ENCODE measurements at places on chromosomes 6 and 20.

GRCh38 chr20:32727683-32728082 lies 15.6 kb downstream of the COMMD7 start:
- no peak for DNase-seq

- no peak for DNase-seq
Measured at GRCh38 chr20:41861772-41862422, 243.7 kb upstream of the CHD6 start.

DNA sequence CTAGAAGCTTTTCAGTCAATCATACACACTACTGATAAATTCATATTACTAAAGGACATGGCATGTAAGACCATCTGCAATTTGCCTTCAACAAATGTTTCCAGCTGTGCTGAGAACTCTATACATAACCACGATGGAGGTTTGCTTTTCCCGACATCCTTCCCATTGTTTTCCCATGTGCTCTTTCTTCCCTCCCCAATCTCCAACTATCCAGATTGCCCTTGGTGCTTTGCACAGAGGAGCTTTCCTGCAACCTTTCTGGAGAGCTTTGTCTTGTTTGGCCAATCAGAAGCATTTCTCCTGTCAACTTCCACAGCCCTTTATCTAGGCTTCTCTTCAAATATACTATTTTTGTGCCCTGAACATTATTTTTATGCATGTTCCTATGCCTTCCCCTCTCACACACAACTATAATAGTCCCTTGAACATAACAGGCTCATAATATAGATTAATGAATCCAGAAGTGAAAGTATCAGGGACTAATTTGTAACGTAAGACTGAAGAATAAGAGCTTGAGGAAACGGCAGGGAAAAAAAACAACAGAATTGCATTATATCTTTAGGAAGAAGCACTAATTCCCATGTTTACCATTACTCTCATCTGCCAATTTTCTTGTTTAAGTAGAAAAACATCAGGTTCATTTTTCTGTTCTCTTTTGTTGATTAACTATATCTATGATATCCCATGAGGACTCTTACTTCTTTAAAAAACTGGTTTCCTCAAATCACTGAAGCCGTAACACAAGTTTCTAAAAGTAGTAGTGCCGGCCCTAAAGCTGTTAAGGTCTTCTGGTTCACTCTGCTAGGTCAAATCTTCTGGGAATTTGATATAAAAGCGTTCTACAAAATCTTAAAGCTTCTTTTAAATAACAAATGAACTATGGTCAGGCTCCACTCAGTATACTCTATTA lies 20.1 kb downstream of the SMLR1 start:
- no peak for DNase-seq

- DNase-seq, result no peak
Measured at GRCh38 chr6:89145091-89145955, 532 bp upstream of the PM20D2 start.

DNA sequence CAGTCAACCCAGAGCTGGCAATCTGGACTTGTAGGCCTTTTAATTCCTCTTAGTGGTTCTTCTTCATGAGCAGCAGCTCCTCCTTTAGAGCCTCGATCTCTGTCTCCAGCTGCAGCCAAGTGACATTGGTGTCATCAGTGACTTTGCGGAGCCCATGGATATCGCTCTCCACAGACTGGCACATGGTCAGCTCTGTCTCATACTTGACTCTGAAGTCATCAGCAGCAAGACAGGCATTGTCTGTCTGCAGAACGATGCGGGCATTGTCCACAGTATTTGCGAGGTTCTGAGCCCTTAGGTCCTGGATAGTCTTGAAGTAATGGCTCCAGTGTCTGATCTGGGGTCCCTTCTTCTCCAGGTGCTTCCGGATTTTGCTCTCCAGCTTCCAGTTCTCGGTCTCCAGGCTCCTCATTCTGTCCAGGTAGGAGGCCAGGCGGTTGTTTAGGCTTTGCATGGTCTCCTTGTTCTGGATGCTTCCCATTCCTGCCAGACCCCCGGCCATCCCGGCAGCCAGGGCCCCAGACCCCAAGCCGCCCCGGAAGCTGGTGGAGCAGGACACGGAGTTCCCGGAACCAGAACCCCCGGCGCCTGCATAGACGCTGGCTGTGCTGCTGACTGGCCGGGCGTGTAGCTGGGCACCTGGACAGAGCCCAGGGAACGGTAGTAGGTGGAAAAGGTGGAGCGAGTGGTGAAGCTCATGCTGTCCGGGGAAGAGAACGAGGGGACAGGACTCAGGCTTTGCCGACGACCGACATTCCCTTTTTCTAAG lies 15.1 kb downstream of the RFPL4B start:
- no peak for DNase-seq

DNA sequence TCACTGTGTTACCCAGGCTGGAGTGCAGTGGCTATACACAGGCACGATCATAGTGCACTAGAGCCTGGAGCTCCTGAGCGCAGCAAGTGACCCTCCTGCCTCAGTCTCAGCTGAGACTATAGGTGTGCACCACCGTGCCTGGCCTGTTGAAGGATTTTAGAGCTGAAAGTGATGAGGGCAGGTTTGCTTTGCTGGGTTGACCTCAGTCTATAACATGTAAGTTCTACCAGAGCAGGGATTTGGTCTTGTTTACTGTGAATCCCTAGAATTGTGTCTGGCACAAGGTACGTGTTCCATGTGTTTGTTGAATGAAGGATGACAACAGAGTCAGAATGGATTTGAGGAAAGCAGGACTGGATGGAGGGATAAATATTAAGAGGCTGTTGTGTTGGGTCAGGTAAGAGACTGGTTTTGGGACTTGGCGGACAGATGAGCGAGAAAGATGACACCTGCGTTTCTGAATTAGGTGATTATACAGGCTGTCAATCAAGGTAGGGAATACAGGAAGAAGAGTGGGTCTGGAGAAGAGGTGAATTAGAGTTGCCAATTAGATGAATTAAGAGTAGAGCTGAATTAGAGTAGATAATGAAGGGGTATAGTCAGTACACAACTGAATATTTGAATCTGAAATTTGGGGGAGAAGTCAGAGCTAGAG lies 6.5 kb downstream of the ASXL1 start:
- DNase-seq, result peak; percentile 22

GRCh38 chr20:12030470-12030869 lies 112.8 kb downstream of the BTBD3 start:
- DNase-seq, result no peak

DNA sequence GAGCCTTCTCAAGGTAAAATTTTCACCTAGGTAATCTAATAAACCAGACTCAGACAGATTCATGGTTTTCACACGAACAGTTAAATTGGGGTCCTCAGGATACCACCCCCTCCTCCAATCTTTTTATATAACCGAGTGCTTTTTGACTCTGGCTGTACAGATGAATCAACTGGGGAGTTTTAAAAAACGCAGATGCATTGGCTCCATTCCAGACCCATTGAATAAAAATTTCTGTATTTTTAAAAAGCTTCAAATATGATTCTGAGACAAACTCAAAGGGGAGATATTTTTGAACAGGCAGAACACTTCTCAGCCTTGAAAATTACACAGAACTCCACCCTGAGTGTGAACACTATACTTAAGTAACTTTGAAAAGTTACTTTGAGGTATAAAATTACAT lies 7.2 kb downstream of the UTRN start:
- DNase-seq, result no peak

GRCh38 chr6:154106251-154106650 lies 67.2 kb downstream of the OPRM1 start:
- DNase-seq, result no peak

GRCh38 chr6:136344420-136344819 lies 54.8 kb upstream of the BCLAF1 start:
- DNase-seq, result no peak

- DNase-seq, result no peak
Measured at GRCh38 chr6:142868917-142869316, 76.1 kb downstream of the HIVEP2 start.

DNA sequence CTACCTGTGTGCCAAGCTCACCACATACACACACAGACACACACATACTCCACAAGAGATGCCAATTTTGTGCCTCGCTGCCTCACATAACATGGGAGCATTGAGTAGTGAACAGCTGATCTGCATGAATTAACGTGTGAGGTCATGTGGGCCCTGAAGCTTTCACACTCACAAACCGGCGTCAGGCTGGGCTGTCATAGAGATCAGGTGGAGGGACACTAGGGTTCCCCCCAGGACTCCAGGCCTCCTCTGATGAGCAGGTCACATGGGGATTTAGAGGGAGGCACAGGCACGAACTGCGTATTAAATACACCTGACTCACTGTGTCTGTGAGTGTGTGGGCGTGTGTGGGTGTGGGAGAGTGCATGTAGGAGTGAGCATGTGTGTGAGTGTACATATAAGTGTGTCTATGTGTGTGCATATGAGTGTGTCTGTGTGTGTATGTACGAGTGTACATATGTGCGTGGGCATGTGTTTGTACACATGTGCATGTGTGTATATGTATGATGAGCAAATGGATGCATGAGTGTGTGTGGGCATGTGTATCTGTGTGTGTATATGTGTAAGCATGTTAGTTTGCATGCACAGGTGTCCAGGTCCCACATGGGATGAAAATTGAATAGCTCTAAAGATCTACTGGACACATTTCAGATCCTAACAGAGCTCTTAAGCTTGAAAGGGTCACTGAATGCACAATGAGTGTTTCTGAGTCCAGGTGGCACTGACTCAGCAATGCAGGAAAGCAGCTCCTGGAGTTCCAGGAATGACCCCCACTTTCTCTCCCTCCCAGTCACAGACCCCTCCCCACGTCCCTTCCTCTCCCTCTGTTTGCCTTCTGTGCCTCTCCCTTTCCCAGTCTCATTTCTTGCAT lies 336.6 kb downstream of the PREX1 start:
- no peak for DNase-seq

- no peak for DNase-seq
Measured at GRCh38 chr20:15673206-15673605, 900.0 kb downstream of the KIF16B start.

DNA sequence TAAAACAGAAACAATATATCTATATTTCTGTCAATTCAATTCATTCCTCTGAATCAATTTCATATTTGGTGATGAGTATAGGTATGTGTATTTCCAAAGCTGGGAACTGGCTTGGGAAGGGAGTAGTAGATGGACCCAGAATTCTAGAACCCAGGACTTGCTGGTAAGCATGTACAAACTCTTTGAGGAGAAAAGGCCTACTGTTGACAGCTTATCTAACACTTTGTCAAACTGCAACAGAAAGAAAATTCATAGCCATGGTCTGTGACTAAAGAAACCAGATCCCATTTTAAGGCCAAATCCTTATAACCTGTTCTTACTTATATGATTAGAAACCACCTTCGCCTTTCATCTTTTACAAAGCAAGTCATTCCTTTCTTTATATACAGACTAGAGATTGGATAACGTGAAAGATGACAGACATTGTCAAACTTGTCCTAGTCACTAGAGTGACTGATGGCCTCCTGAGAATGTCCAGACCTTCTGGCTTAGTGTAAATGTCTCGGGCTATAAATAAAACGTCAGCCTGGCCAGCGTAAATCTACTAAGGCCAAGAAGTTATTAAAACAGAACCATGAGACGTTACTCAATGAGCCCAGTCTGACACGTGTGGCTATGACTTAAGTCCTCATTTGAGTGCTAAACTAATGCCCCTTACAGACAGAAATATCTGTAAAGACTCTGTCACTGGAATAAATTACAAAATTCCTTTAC lies 152.3 kb downstream of the ALDH8A1 start:
- DNase-seq, result no peak
